Stimulated activated CD4-positive, alpha-beta T cell treated with anti-CD3 and anti-CD28 coated beads, TNF-alpha, amount 100 ng/mL, for 4 hours (primary cell): ENCODE measurements at places on chromosomes 4 and X.

DNA sequence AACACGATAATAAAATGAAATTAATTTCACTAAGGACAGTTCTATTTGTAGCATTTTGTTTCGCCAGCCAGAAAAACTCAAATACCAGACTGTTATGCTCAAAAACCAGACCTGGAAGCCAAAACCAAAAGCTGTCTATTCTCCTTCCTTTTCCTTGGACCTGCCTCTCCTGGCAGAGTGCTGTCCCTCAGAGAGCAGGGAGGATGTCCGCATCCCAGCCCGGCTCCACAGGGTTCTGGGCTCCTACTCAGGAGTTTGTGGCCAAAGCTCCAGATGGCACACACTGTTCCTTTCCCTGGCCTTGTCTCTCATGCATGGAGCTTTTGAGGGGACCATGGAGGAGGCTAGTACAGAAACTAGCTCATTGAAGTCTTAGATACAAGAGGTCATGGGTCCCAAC, 41.9 kb upstream of the C1QTNF7 start:
- no peak for DNase-seq

GRCh38 chrX:9298221-9298620, 166.6 kb upstream of the TBL1X start:
- DNase-seq, result no peak

- no peak for DNase-seq
Observed at GRCh38 chr4:120718979-120719566, 203.5 kb downstream of the PRDM5 start.

DNA sequence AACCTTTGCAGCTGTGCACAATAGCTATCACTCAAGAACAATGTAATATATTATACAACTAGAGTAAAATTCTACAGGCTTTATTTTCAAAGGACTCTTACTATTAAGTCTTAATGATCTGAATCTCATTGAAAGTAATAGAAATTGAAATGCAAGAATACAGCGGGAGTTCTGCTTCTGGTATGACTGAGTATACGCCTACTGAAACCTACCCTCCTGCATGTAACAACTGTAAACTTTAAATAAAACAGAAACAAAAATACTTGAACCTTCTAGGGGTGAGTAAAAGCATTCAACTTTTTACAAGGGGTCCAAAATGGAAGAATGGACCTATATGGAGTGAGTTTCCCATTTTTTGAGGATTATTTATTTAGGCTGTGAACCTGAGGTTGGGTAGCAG, 13.5 kb downstream of the DCHS2 start:
- DNase-seq, result no peak

GRCh38 chrX:118742176-118742575, 14.8 kb downstream of the IL13RA1 start:
- no peak for DNase-seq

DNA sequence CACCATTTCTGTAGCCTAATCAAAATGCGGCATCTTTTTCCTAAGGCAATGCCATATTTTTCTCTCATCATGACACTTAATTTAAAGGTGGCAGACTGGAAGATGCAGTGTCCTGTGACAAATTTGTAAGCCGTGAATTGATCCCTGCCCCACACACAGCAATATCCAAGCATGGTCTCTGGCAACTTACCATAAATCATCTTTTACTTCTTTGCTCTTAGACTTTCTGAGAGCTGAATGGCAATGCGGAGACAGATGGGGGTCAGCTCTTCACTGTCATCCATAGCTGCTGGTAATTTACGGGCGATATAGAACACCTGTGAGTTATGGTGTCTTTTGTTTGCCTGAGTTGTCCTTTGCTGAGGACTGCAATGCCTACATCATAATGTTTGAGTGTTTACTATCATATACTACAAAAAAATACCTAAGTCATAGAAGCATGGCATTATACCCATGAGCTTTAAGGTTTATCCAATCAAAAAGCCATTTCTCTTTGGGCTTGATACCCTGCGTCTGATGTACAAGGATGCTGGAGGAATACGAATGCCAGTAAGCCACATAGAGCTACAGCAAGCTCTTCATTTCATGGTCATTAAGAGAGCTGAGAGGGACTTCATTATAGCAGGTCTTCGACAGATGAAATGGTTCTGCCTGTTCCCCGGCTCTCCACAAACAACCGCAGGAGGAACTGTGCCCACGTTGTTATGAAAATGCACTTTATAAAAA, 148.1 kb downstream of the TRIML1 start:
- no peak for DNase-seq

DNA sequence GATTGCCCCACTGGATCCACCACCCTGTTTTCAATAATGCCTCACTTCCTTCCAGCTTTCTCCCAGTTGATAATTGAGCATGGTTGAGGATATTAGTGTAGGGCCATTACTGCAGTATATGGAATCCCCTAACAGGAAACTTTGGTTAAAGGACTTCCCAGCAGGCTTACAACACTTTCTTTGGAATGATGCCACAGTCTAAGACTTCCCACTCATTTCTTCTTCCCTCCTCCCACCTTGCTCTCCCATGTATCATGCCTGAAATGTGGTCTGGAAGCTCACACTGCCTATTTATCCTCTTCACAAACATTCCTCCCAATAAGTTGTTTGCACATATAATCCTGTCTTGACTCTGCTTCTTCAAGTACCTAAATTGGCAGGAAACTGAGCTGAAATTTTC, 863.3 kb downstream of the CENPC start:
- no peak for DNase-seq

DNA sequence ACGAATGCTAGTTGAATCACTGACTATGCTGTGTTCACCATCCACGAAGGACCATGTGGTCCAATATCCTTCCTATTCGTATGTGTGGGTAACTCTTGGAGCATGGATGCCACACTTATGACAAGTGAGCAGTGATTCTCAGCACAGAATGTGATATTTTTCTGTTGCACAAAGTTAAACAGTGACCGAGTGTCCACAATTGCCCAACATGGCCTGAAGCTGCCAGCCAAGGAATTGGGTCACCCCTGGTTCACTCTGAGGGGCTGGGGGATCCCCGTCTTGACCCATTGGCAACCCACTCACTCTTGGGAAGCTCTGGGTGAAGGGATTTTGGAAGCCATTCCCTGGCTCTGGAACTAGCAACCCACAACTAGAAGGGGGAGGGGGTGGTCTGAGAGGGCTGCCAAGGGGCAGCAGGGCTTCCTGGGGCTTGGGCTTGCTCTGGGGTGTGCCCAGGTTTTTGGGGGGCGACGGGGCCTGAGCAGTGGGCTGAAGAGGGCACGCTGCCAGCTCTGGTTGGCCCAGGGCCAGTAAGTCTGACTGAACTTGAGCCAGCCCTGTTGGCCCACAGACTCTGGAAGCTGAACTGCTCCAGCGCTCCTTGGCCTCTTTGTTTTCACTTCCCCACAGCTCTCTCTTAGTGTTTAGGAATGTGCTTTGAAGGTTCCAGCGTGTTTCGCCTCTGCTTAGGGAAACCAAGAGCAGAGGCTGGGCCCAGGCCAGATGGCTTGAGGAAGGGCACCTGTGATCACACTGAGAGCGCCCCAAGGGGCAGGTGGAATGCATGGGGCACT, 43.1 kb upstream of the BCOR start:
- no peak for DNase-seq

- DNase-seq, result no peak
Observed at GRCh38 chr4:58127680-58128079, 1017.5 kb upstream of the IGFBP7 start.

DNA sequence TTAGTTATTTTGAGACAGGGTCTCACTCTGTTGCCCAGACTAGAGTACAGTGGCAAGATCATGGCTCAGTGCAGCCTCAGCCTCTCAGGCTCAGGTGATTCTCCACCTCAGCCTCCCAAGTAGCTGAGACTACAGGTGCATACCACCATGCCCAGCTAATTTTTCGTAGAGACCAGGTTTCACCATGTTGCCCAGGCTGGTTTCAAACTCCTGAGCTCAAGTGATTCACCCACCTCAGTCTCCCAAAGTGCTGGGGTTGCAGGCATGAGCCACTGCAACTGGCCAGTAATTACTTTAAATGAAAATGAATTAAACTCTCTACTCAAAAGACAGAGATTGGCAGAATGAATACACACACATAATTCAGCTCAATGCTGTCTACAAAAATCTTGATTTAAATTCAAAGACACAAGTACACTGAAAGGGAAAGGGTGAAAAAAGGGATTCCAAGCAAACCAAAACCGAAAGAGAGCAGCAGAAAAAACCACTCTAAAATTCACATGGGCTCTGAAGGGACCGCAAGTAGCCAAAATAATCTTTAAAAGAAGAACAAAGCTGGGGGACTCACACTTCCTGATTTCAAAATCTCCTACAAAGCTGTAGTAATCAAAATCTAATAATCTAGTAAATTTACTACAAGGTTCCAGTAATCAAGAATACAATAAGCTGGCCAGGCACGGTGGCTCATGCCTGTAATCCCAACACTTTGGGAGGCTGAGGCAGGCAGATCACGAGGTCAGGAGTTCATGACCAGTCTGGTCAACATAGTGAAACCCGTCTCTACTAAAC, 11.8 kb upstream of the SPON2 start:
- DNase-seq, result no peak

- DNase-seq, result no peak
Observed at GRCh38 chr4:164866817-164867490, 10.0 kb upstream of the APELA start.

DNA sequence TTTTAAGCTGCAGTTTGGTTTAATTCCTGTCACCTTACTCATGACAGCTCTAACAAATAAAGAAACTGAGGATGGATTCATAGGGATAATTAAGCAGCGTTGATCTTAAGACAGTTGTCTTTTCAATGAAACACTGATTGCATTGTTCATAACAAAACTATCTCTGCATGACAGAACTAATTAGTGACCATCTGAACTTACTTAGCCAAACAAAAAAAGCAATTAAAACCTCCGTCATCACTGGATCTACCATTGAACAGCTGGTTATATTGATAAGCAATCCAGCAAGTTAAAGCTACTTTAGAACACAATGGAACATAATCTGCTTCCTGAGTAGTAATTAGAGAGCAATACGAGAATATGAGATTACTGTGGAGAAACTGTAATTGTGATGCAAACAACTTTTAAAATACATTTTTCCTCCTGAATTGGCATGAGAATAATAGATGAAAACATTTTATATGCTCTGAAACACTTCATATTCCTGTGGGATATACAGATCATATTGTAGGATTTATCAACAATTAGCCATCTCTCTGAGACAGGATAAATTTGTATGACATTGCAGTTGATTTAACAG, 2576.8 kb downstream of the PCDH7 start:
- DNase-seq, result no peak

GRCh38 chr4:47031011-47031678, at the start of gene GABRB1:
Gene GABRB1 (plus strand): TSS chr4:47031567.
- DNase-seq, result no peak

DNA sequence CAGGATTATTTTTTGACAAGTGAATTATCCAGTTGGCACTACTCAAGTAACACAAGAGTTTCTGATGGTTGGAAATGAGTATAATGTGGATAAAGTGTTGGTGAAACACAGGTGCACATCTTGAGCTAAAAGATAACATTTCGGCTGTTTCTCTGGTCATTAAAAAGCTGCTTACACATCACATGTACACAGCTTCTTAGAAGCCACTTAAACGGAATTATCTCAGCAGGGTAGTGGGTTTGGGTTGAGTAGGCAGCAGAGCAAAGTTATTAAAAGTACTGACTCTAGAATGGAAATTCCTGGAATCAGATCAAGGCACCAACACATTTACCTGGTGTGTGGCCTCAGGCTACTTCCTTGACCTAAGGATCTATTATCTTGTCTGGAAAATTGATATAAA, 55.4 kb upstream of the RASSF6 start:
- DNase-seq, result no peak
